Naive thymus-derived CD8-positive, alpha-beta T cell (primary cell): ENCODE measurements at places on chromosomes 12 and 14.

- DNase-seq: no peak
Observed at GRCh38 chr12:111448266-111448830, 42.6 kb downstream of the SH2B3 start.

GRCh38 chr12:78540606-78541336 lies 323.8 kb upstream of the SYT1 start:
- DNase-seq: no peak

DNA sequence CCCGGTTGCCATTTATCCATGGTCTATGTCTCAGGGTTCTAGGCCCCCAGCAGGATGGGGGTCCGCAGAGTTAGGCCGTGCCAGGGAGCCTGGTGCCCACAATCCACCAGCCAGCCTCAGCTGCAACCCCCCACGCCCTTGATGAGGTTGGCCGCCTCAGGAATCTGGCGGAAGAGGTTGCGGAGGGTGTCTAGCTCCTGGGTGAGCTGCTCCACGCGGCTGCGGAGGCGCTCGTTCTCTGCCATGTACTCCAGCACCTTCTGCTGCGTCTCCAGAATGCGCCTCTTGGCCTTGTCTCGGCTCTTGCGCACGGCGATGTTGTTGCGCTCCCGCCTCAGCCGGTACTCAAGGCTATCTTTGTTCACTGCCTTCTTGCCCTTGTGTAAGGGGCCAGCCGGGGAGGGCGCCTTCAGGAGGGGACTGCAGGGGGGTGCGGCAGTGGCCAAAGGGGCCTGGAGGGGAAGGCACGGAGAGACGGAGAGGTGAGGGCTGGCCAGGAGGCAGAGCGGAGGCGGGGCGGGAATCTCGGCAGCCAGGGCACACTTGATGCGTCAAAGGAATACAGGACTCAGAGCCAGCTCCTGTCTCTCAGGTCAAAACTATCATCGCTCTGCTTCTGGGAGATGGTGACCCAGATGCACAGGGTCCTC lies 1.6 kb downstream of the CEBPE start:
- no peak for DNase-seq

GRCh38 chr12:125245581-125246557 lies 180.6 kb downstream of the AACS start:
- no peak for DNase-seq

DNA sequence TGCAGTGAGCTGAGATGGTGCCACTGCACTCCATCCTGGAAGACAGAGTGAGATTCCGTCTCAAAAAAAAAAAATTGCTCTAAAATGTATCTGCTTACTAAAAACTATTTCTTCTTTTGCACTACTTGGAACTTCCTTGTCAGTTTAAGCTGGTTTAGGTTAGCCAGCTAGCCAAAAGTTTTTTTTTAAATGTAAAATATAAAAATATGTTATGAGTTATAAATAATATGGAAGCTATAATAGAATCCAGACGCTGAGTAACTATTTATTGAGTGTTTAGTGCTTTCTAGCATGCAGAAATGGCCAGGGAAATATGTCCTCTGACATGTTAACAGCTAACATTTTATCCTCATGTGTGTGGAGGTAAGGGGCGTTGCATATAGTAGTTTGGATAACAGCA lies 85.6 kb downstream of the PLEKHA5 start:
- DNase-seq: no peak

DNA sequence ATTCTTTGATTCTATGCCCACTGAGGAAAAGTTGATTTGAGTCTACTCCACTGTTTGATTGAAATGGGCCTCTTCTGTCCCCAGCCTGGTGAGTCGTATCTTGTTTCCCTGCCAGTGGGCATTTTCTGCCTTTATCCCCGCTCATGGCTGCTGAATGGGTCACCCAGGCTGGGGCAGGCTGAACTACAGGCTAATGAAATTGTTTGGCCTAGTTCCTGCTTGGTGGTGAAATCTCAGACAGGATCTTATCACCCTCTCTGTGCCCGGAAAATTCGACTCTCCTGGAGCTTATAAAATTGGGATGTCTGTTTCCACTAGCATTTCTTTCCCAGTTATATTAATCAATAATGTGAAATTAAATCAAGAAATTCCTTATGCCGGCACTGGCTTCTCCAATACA lies 65.0 kb downstream of the CHST11 start:
- no peak for DNase-seq

GRCh38 chr12:24565300-24565699 lies 383.6 kb downstream of the BCAT1 start:
- no peak for DNase-seq

DNA sequence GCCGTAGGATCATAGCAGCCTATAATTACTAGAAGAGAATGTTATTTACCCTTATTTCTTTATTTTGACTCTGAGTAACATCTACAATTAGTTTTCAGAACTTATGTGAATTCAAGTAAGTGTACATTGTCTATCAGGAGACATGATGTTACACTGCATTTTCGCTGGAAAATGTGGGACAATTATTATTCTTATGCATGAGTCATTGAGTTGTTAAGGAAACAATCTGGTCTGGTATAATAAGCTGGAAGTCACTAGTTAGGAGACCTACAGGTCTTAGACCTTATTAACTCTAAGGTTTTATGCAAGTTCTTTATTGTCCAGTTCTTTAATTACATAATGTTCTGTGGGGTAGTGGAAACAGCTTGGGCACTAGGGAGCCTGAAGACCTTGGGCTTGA lies 5.8 kb downstream of the KTN1 start:
- no peak for DNase-seq

- no peak for DNase-seq
Observed at GRCh38 chr14:45699471-45699870, 446.5 kb upstream of the MIS18BP1 start.

DNA sequence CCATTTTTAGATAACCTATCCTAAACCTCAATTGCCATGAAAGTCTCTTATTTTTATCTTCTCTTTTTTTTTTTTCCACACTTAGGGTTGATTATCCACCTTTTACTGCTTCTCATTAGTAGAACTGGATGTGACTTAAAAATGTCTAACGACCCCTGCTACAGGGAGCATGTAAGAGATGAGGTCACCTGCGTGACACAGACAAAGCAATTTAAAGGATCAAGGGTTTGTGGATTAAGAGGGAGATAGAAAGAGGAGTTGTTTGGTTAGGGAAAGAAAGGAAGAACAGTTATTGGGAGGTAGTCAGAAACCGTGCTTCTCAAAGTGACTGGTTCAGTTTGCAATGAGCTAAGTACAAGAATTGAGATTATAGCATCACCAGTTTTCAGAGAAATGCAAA lies 239.1 kb downstream of the ALX1 start:
- DNase-seq: no peak

DNA sequence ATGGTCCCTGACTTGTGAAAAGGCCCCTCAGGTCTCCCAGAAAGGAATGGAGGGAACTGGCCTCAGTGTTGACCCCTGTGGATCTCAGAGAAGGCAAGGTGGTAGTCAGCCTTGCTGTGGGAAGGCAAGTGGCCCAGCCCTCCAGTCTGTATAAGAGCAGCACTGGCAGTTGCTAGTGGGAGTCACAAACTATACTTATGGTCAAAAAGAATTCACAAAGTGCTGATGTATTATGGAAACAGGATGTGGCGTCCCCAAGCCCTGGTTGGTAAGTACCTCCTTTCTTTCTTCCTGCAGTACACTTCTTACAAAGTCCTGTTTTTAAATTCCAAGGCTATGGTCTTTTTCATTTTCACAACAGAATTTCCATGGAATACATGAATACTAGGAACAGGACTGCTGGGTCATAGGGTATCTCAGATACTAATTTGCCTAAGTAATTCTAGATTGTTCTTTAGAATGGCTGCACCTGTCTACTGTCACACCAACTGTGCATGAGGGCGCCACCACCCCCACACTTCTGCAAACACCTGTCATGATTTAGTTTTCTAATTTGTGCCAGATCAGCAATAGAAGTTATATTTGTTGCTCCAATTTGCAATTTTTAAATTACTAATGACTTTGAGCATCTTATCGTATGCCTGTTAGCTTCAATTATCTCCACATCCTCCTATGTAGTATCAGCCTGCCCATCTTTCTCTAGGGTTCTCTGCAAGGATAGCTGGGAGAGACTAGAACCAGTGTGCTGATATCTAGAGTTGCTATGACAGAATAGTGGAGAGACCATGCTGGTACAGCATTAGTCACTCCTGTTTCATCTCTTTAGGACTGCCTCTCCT lies 40.7 kb upstream of the TMEM263 start:
- no peak for DNase-seq

DNA sequence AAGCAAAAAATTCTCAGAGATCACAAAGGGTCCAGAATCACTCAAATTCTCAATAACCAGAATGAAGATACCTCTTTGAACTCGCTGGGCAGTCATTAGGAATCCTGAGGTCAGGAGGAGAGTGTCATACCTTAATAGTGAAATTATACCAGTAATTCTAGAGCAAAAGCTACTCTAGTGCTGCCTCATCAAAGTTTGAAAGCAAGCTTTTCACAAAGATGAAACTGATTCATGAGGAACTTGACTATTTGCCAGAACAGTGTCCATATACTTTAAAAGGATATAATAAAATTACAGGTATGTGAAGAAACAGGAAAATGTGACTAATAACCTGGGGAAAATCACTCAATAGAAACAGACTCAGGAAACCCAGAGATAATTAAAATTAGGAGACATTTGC lies 44.5 kb downstream of the EML5 start:
- DNase-seq: no peak

GRCh38 chr12:115335048-115335447 lies 651.1 kb upstream of the TBX3 start:
- no peak for DNase-seq

DNA sequence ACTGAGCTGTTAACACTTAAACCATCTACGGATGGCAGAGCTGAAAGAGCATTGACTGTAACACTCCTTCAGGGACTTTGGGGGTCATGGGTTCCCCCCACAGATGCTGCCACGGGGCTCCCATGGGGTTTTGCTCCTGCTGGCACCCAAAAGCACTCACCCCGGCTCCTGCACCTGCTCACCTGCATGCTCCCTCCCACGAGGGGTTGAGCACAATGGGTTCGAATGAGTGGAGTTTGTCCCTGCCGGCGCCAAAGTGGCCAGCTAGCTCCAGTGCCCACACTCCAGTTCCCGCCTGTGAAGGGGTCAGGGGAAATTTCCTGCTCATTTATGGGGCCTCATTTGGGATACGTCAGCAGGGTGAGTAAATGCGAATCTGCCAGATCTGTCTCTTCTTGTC lies 40.7 kb downstream of the TNFAIP2 start:
- DNase-seq: no peak

DNA sequence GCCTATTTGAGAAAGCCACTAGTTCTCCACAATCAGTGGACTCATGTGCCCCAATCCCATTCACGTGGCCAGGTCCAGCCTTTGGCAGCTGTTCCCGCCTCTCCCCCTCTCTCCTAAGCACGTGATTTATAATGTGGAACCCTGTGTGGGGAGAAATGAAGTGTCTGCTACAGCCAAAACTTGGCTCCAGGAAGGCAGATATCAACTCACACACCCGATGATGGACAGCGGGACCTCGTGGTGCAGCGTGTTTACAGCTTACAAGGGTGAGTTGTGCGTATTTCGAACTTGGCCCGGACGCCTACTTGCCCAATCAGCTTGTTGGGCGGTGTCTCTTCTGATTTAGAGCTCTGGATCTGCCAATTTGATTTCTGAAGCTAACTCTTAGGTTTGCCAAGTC lies 38.1 kb upstream of the FAM181A start:
- DNase-seq: no peak

- DNase-seq: no peak
Observed at GRCh38 chr12:125515887-125516286, 450.7 kb downstream of the AACS start.

DNA sequence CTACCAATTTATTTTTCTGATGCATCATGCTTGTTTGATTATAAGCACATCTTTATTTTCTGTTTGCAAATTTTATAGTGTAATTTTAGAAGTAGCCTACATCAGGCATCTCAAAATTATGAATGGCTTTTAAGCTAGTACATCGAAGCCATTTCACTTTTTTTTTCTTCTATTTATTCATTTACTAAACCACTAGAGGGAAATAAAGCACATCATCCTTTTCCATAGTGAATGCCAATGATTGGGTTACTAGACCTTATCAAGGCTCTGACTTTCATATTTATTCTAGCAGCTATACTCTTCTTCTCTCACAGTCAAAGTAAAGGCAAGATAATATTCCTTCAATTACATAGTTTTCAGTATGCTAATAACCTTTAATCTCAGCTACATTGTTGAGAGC lies 736.4 kb upstream of the LRFN5 start:
- DNase-seq: no peak
